ENCODE measurements at places on chromosomes 12 and 14.

- DNase-seq, result no peak
Measured at GRCh38 chr12:51023625-51024382, 2.4 kb downstream of the SLC11A2 start.

GRCh38 chr14:90560991-90561390, 164.2 kb downstream of the CALM1 start:
- no peak for DNase-seq

- peak; percentile 79 for DNase-seq
Measured at GRCh38 chr14:68124979-68125731, 305.6 kb downstream of the RAD51B start.

DNA sequence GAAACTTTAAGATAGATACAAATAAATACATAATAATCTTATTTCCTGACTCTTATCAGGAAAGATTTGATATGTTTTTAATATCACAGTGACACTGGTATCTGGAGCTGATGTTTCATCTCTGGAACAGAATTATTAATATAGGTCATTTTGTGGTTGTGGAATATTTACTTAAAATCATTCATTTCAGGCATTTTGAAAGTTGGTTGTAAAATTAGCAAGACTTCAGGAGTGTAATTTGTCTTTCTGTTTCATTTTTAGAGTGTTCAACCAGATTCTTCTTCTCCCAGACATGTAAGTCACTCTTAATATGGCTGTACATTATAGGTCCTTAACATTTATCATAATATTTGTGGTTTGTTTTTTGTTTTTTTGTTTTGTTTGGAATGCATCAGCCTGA, 115.7 kb downstream of the PCNX1 start:
- DNase-seq, result no peak

GRCh38 chr12:68984796-68985573, 52.0 kb upstream of the CPM start:
- DNase-seq, result no peak

DNA sequence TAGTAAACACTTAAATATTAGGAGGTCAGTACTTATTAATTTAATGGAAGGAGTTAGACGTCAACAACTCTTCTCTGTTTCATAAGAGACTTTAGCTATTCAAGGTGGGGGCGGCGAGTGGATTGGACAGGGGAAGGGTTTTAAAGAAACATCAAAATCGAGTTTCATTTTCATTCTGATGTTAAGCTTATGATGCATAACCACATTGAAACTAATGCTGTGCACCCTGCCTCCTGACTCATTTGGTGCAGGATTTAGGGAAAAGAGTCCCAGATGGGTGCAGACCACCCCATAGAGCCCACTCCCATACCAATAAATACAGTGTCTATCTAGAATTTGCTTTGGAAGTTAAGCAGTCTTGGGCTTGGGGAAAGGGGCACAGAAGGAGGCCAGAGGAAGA, 7.4 kb downstream of the ZBTB39 start:
- no peak for DNase-seq

GRCh38 chr14:88043529-88044443, 38.9 kb downstream of the GPR65 start:
- DNase-seq, result no peak

DNA sequence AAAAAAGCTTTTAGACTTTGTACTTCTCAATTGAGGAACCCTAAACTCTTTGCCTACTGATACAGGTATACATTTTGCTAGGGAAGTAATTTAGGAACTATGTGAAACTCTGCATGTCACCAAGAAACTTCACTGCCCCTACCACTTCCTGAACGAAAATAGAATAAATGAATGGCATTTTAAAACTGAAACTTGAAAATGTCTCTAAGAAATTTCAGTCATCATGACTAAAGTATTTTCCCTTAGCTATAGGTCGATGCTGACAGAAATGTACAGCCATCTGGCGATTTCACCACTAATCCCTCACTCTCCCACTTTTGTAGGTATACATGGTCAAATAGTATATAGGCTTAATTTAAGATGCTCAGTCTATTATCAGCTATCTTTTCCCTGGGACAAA, 194.9 kb upstream of the SYT10 start:
- DNase-seq, result no peak

DNA sequence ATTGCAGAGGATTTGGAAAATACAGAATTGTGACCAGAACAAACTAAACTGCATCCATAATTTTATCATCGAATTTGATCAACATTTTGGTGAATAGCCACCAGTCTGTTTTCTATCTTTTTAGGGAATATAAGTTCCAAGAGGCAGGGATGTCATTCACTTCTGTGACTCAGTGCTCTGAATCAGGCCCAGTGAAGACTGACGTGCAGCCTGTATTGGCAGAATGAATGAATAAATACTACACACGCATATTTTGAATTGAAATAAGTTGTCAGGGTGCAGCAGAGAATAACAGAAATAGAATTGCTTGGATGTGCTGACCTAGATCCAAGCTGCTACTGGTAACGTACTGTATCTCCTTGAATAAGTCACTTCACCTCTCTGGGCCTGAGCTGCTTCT, 1.3 kb upstream of the EMP1 start:
- DNase-seq, result peak; percentile 77

- no peak for DNase-seq
Measured at GRCh38 chr14:44108601-44109000, 398.5 kb downstream of the FSCB start.

GRCh38 chr12:47963340-47964040, at the start of gene TMEM106C:
Gene TMEM106C (plus strand): TSS chr12:47963596. CDS start chr12:47964237, 641 bp downstream.
- peak; percentile 87 for DNase-seq

DNA sequence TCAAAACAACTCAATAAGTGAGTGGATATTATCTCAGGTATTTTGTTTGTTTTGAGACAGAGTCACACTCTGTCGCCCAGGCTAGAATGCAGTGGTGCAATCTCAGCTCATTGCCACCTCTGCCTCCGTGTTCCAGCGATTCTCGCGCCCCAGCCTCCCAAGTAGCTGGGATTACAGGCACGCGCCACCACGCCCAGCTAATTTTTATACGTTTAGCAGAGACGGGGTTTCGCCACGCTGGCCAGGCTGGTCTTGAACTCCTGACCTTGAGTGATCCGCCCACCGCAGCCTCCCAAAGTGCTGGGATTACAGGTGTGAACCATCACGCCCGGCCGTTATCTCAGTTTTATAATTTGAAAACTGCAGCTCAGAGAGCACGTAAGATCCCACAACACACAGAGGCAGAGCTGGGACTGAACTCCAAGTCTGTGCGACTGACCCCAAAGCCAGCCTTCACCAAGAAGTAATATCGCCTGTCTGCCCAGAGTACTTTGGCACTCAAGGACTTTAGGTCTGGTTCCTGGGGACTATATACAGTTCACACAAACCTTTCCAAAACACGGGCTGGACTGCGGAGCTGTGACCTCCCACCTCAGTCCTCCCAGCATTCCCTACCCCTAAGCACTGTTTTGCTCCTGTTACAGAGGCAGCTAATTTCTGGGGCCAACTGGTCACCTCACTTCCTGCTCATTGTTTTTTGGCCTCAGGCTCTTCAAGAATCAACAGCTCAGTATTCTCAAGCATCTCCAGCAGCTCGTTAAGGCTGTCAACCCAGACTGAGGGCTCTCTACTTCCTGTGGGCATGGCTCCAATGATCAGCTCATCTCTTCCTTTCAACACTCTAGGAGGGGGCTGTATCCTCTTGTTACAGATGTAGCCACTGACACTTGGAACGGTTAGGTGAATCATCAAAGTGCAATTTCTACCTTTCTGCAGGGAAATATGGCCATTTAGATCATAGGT, 22.5 kb downstream of the TESC start:
- no peak for DNase-seq

GRCh38 chr12:62805517-62805916, 129.4 kb downstream of the PPM1H start:
- DNase-seq, result no peak

DNA sequence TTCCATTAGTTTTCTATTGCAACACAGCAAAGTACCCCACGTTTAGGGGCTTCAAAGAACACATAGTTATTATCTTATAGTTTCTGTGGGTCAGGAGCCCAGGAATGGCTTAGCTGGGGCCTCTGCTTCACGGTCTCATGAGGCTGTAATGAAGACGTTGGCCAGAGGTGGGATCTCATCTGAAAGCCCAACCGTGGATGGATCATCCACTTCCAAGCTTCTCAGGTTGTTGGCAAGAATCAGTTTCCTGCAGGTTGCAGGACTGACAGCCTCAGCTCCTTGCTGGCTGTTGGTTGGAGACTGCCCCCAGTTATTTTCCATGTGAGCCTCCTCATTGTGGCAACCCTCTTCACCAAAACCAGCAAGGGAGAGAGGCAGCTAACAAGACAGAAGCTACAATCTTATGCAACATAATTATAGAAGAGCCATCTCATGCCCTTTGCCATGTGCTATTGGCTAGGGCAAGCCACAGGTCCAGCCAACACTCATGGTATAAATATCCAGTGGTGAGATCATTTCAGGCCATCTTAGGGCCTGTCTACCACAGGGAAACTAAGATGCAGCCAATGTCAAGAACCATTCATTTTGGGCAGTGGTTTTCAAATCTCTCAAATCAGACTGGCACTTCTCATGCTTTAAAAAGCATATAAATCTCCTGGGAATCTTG, 452.4 kb downstream of the MED13L start:
- no peak for DNase-seq

- no peak for DNase-seq
Measured at GRCh38 chr12:124433147-124433874, 134.1 kb downstream of the NCOR2 start.

GRCh38 chr14:93895023-93895604, 32.0 kb upstream of the FAM181A start:
- DNase-seq, result no peak

- no peak for DNase-seq
Measured at GRCh38 chr14:77589099-77589498, 27.3 kb downstream of the SPTLC2 start.

GRCh38 chr14:100290607-100291304, 15.5 kb downstream of the SLC25A29 start:
- no peak for DNase-seq

GRCh38 chr14:79856381-79856780, 354.9 kb downstream of the DIO2 start:
- peak; percentile 55 for DNase-seq

DNA sequence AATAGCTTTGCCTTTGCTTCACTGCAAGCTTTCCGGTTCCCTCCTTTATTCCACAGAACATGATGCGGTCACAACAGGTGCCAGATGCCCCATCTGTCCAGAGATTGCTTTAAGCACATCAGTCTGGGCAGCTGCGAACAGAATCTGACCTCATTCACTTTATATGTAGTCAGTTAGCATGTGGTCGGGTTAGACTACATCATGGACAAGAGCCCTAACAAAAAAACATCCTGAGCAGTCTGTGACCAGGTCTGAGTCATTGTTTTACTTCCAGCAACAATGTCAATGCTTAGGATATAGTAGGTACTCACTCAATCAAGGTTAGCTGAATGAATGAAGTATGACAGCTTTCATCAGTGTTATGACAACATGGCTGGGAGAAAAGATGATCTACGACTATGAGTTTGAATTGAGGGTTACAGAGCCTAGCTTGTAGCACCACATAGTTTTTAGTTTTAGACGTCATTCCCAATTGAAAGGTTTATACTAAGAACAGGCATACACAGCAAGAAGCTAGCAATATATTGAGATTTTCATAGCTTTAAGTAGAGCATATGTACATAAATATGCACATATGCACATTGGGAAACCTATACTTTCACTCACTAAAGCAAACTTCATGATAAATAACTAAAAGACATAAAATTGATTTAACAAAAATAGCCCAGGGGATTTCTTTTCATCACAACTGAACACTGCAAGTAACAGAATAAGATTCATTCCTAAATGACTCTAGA, 64.2 kb upstream of the TMCC3 start:
- DNase-seq, result peak; percentile 52

DNA sequence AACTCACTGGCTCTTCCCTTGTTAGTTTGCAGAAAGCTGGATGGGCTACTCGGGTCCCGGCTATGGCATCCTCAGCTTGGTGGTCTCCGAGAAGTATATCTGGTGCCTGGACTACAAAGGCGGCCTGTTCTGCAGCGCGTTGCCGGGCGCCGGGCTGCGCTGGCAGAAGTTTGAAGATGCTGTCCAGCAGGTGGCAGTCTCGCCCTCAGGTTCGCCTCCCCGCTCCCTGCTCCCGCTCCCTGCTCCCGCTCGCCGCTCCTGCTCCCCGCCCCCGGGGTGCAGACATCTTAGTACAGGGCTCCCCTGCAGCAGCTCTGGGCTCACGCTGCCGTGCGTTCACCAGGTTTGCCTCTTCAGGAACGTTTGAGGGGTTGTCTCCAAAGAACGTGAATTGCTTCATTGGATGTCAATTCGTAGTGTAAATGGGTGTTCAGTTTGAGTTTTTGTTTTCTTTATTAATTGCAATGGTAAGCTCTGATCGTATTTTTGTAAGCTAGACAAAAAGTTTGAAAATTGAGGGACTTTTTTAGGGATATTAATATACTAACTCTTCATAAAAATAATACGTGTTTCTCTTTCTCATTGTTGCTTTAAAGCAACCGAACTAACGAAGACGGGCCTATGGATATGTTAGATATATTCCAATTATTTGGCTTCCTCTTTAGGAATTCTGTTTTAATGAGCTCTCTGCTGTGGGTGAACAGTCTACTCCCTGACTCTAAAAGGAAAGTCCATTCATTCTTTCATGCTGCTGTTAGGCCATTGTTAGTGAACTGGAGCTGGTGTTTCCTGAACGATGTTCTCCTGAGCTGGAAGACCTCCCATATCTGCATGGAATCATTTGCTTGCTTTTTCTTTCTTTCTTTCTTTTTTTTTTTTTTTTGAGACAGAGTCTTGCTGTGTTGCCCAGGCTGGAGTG, 71.3 kb downstream of the ANKRD9 start:
- DNase-seq, result peak; percentile 81

DNA sequence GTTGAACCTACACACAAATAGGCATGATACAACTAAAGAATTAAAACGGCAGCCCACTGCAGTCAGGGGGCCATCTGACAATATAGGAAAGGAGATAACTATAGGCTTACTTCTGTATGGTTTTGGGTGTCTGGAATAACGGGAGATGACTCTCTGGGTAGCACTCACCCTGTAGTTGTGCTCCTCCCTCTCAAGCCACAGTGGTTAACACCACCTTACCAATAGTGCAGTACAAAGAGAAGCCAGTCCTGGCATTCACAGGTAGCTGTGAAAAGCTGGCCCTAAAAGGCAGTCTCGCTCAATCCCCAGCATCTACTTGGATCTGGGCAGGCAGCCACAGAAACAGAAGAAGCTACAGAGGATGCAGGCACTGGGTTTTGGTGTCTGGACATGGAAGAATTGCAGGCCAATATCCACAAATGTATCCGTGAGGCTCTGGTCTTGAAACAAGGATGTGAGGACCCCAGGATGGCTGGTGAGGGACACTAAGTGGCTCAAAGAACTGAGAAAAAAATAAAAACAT, 93.0 kb downstream of the DPF3 start:
- no peak for DNase-seq

DNA sequence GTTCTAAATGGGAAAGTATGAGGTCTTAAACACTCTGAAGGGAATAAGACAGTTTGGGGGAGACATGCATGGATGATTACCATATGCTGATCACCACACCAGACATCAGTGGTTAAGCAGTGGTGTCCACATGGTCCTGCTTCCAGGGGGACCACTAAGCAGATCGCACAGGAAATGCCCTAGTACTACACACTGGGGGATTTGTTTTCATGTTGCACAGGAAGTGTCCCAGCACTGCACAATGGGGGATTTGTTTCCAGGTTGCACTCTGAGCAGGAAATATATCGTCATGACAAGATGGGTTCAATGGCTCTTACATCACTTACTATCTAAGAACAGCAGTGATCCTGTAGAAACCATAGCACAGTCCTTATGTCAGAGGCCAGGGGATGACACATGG, 245.5 kb downstream of the BCL11B start:
- peak; percentile 40 for DNase-seq

- DNase-seq, result no peak
Measured at GRCh38 chr12:89081719-89082369, 270.5 kb downstream of the DUSP6 start.

Data from fibroblast of skin of right biceps (primary cell).